Activated CD4-positive, alpha-beta T cell treated with anti-CD3 and anti-CD28 coated beads, Interleukin-2, amount 50 U/mL, for 4 hours (primary cell): ENCODE measurements at places on chromosomes 1 and 21.

- DNase-seq = no peak
Observed at GRCh38 chr1:227285745-227286144, 32.5 kb downstream of the CDC42BPA start.

DNA sequence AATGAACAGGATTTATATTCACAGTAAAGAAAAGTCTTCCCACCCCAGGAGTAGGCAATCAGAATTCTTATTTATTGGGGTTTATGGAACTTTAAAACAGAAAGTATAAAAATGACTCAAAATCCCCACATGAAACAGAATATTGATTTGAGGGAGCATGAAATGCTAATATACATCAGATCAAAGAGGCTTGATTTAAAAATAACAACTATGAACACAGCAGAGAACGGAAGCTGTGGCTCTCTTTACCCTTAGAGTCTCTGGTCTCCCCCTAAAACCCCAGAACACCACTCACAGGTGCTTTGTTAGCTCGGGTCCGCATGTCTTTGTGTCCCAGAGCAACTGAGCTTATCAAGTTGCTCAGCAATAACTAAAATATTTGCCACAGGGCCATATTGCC lies 31.2 kb upstream of the FASLG start:
- DNase-seq = no peak

DNA sequence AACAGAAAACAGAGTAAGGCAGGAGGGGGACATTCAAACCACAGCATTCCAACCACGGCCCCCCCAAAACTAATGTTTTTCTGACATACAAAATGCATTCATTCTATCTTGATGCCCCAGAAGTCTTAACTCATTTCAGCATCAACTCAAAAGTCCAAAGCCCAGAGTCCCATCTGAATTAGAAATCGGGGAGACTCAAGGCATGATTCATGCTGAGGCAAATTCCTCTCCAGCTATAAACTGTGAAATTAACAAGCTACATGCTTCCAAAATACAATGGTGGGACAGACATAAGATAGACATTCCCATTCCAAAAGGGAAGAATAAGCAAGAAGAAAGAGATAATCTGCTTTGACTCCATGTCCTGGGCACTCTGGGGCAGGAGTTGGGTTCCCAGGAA lies 73.9 kb downstream of the KCNJ15 start:
- no peak for DNase-seq

GRCh38 chr1:20711285-20712214 lies 6.3 kb downstream of the KIF17 start:
- DNase-seq = no peak

DNA sequence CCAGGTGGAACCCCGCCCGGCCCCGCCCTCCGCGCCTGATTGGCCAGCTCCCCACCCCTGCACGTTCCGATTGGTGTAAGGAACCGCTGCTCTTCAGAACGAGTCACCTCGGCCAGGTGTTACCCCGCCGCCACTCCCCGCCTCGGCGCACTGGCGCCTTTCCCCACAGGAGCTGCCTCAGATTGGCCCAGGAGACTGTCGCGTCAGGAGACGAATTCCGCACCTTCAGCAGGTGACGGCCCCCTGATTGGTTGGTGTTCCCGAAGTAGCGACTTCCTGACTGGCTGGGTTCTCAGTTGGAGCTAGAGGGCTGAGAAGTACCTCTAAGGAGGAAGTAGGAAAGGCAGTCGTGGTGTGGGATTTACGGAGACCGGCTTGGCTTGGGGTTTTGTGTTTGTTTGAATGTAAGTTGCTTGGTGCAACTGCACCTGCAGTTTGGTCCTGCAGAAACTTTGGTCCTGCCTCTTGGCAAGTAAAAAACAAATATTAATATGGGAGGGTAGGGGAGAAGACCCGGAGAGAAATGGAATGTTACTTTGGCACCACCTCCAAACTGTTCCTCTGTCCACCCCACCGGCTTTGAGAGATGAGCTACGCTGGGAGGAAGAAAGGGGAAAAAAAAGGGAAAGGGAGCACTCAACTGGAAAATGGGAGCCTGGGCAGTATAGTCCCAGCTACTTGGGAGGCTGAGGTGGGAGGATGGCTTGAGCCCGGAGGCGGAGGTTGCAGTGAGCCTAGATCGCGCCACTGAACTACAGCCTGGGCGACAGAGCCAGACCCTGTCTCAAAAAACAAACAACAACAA lies 415 bp upstream of the F11R start:
- peak; percentile 90 for DNase-seq

- no peak for DNase-seq
Observed at GRCh38 chr1:165834881-165835280, 7.5 kb downstream of the UCK2 start.

DNA sequence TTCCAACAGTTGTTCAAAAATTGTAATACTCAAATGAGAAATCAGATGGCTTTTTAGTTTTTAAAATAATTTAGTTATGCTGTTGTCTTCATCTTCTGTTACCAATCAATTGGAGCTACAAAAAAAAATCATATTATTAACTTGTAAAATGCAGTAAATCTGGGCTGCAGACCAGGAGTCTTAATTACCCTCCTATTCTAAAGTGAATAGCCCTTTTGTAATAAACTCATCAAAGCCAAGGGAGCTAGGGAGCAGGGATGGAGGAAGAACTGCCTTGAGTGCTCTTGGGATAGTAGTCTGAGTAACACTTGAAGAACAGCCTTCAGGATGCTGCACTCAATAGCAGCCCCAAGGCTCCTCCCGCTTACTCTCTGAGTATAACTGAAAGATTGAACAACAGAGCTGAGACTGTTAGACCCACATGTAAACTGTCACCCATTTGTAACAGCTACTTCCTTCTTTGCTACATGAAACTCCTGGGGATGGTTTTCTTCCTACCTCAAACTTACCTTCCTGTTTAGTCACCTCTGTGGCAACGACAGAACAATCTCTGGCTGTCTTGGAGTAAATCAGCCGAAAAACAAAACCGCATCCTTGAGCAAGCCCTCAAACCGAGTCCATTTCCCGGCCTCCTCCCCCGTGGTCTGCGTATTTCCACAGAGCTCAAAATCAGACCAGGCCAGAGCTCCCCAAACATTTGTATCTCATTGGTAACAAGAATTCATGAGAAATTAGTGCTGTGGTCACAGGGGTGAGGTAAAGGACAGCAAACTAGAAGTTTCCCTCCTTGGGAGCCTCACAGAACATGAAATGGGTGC lies 55.9 kb downstream of the CD58 start:
- peak; percentile 51 for DNase-seq

DNA sequence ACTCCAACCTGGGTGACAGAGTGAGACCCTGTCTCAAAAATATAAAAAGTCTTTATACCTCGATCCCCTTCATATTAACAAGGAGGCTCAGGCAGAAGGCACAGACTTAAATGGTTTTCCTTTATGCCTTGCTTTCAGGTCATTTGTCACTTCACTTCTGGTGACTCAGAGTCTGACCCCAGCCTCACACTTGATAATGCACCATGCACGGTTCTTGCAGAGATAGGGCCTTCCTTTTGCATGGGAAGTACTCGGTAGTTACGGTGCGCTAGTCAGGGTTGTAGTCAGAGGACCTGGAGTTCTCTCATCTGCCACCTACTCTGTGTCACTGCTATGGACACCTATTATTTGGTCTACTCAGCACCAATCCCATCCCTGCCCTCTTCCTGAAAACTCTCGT lies 43.6 kb upstream of the BMP8B start:
- no peak for DNase-seq

GRCh38 chr1:47849005-47849521 lies 148.1 kb downstream of the TRABD2B start:
- DNase-seq = no peak

DNA sequence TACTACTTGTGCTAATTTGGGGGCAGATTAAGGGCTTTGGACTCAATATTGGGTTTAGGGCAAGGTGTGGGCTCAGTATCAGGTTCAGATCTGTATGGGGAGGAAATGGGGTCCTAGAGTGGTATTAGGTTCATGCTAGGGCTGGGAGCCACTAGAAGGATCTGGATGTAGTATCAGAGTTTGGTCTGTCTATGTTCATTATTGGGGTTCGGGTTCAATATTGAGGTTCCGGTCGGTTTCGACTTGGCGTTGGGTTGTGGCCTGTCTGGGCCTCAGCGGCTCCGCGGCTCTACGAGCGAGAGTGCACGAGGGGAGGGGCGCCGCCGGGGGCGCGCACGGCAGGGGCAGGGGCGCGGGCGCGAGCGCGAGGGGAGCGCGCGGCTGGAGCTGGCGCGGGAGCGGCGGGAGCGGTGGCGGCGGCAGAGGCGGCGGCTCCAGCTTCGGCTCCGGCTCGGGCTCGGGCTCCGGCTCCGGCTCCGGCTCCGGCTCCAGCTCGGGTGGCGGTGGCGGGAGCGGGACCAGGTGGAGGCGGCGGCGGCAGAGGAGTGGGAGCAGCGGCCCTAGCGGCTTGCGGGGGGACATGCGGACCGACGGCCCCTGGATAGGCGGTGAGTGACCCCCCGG lies at the start of gene PTPRF:
Gene PTPRF, plus strand, starts transcription at position 401 of the 624 bp plus-strand sequence. CDS start 14,193 bp downstream, outside the sequence.
- DNase-seq = no peak

DNA sequence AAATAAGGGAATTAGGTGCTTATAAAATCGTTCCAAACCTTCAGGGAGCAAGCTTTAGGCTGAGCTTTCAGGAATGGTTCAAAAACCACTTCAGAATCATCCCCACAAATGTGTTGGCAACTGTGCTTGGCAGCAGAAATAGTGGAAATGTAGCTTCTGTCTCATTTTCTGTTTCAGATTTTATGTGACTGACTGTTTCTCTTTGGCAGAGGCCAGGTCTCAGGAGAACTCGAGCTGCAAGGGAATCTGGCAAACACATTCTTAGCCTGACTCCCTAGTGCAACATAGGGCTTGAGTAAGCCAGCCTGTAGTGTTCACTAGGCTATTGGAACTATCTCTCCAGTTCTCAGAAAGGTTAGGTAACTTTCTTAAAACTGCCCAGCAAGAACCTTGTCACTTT lies 128.6 kb downstream of the PLA2G4A start:
- no peak for DNase-seq

- DNase-seq = no peak
Observed at GRCh38 chr1:192316942-192317450, at the start of gene RGS21. Gene RGS21, plus strand, starts transcription at chr1:192316992. Its CDS starts 26,045 bp downstream, at chr1:192343037.

GRCh38 chr1:81670286-81670685 lies 130.4 kb upstream of the ADGRL2 start:
- DNase-seq = no peak

DNA sequence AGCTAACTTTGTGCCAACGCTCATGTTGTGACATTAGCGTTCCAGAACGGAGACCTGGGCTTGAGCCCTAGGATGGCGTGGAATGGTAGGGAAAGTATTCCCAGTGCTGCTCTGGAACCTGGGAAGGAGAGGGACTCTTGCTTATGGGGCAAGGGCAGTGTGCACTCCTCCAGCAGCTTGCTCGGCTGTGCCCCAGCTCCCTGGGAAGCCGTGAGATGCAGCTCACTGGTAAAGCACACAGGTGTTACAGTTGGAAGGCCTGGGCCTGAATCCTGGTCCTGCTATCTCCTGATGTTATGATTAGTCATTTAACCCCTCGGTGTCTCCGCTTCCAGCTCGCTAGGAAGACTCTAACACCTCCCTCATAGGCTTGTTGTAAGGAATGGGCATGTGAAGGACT lies 42.4 kb upstream of the EPHA8 start:
- DNase-seq = no peak

DNA sequence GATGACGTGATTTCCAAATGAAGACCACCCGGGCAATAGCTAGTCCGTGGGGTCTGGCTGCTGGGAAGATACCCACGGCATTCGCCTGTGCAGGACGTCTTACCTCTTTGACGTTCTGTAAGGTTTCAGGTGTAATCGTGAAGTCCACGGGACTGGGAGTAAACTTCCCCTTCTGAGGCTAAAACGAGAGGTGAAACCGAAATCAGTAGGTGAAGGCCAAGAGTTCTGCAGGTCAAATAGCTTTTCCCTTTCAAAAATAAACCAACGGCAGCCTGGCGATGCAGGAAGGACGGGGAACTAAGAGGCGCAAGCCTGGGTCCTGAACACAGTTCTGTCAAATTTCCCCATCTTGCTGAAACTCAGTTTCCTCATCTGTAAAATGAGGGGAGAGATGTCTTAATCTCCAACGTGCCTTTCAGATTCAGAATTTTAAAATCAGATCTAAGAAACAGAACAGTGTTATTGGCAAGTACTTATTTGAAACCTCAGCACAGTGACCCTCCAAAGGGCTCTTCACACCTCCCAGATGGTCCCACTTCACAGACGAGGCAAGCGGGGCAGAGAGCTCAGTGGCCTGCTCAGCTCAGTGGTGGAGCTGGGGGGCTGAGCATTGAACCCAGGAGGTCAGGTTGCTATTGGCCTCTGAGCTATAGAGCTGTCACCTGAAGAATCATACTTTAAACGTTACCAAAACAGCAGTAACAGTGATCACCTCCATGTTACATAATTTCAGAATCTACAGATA lies 34.7 kb downstream of the VPS26C start:
- no peak for DNase-seq

- DNase-seq = no peak
Observed at GRCh38 chr1:34851431-34852105, 8.0 kb downstream of the SMIM12 start.

DNA sequence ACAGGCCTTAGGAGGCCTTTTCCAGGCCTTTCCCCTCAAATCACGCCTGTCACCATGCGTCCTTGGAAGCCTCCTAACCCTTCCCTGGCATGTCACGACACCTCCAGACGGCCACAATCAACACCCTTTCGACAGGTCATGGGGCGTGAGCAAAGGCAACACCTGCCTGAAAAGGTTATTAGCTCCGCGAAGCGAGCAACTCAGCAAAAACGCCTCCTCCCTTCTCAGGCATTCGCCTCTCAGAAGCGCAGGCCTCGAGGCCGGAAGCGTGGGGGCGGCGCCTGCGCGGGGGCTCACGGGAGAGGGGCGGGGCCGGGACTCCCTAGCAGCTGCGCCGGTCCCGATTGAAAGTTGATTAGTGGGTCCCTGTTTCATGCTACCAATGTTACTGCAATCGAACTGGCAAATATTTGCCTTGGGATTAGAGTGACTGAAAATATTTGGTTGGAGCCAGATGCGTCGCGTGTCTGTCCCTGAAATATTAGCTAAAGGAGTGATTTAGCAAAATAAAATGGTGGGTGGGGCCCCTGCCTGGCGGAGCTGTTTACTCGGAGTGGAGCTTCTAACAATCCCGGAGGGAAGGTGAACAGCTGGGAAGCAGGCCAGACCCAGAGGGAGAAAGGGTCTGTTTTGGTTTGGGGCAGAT lies 44.9 kb downstream of the GFI1 start:
- DNase-seq = no peak

GRCh38 chr21:34243562-34243961 lies 120.2 kb upstream of the KCNE2 start:
- no peak for DNase-seq

- no peak for DNase-seq
Observed at GRCh38 chr1:75426688-75427087, 184.2 kb downstream of the SLC44A5 start.

- DNase-seq = no peak
Observed at GRCh38 chr21:37904856-37905255, 11.4 kb downstream of the KCNJ6 start.
